ENCODE measurements at places on chromosomes 3 and 15. TPM values are rescaled to one million over a fixed set of nuclear protein-coding genes. Genes with fewer than 3 reads are reported as not detected.

Gene KLHL18
- 29.0 TPM for total RNA-seq

Gene TNFSF10
- 30.3 TPM for total RNA-seq

Gene WDR93
- 0.19 TPM for total RNA-seq

Gene AMOTL2
- total RNA-seq: not detected

Gene BNC1
- not detected for total RNA-seq

Gene PTPN9
- 20.3 TPM for total RNA-seq

Gene IL20RB
- total RNA-seq: 1.7 TPM

- H3K27me3 ChIP-seq: no peaks in the 10 kb centered on the region
- no peaks in the 10 kb centered on the region for H3K36me3 ChIP-seq
- peaks cover 2% of the 10 kb centered on the region for H3K4me1 ChIP-seq
- DNase-seq: no peak
- no peak overlapping the region for H3K4me3 ChIP-seq
- H3K27ac ChIP-seq: no peak overlapping the region
These were observed 452.5 kb downstream of the RAP2B start for GRCh38 chr3:153614563-153614962.

DNA sequence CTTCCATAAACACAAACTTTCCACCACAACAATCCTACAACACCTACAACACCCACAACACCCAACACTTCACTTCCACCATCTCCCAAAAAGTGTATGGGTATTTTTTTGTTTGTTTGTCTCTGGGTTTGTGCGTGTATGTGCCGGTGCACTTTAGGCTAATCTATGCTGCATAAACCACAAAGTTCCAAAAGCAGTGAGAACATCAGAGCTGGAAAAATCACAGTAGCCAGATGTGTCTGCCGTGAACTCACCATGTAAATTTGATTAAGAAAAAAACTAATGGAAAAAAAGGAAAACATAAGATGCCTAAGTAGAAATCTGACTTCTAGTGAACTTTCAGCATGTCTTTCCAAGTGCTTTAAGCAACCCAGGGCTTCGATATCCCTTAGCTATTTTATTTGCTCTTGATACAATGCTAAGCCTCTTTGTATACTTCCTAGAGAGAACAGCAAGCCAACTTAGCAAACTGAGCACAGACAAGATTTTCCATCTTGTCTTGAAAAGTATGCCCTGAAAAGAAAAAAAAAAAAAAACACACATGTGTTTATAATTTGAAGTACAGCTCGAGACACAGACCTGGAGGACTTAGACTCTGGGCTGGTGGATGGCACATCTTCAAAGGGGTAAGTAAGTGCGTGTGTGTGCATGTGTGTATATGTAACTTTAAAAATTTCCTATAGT lies 91.4 kb downstream of the WWTR1 start:
- H3K27ac ChIP-seq: no peak overlapping the region
- H3K36me3 ChIP-seq: peaks cover 1% of the 10 kb centered on the region
- H3K4me3 ChIP-seq: no peak overlapping the region
- peaks cover 14% of the 10 kb centered on the region for H3K27me3 ChIP-seq
- H3K4me1 ChIP-seq: peaks cover 6% of the 10 kb centered on the region

DNA sequence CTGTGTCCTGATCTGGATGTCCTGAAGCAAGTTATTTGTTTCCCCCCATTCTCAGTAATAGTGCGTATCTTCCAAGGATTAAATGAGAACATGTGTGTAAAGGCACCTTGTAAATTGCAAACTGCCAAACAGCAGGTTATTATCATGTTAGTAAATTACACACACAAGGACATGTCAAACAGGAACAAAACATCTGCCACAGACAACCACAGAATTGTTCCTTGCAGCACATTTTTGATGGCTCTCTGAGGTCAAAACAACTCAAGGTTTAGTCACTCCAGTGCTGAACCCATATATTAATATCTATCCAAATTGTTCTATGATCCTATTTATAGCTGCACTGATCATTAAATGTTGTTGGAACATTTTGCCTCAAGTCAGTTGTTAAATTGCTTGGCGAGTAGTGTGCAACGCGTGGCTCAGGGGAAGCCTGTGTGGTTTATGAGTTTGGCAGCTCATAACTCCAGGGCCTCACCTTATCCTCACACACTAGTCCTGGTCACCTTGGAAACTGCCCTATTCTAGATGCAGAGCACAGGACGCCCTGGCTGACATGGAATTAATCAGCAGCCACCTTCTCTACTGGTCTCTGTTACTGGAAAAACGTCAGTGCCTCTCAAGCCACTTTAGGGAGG lies 46.3 kb upstream of the CDV3 start:
- no peak overlapping the region for H3K4me3 ChIP-seq
- no peaks in the 10 kb centered on the region for H3K4me1 ChIP-seq
- no peak overlapping the region for H3K27ac ChIP-seq
- no peaks in the 10 kb centered on the region for H3K27me3 ChIP-seq
- DNase-seq: no peak
- H3K36me3 ChIP-seq: no peaks in the 10 kb centered on the region

DNA sequence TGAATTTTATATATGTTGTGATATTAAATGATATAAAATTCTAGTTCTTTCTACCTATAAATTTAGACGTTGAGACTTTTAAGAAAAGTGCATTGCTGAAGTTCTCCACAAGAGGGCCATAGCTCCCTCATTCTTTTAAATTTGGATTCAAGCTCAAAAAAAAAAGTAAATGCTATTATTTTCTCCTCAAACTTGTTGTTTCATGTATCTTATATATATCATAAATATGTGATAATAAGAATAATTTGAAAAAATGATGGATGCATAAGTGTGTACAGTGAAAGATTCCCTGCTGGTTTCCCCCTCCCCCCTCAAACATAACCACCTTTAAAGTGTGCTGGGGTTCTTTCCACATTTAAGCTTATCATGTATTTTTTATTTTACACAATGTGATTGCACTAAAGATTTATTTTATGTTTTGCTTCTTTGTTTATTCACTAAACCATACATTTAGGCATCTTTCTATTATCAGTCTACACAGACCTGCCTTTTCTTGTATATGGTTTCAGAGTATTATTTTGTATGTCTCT lies 769.4 kb upstream of the GOLIM4 start:
- H3K27me3 ChIP-seq: no peaks in the 10 kb centered on the region
- no peak overlapping the region for H3K4me3 ChIP-seq
- no peak overlapping the region for H3K27ac ChIP-seq
- H3K4me1 ChIP-seq: no peaks in the 10 kb centered on the region
- DNase-seq: peak; percentile 1

GRCh38 chr15:28868744-28869345 lies 16.9 kb upstream of the APBA2 start:
- no peaks in the 10 kb centered on the region for H3K36me3 ChIP-seq
- H3K4me3 ChIP-seq: no peak overlapping the region
- no peak for DNase-seq

DNA sequence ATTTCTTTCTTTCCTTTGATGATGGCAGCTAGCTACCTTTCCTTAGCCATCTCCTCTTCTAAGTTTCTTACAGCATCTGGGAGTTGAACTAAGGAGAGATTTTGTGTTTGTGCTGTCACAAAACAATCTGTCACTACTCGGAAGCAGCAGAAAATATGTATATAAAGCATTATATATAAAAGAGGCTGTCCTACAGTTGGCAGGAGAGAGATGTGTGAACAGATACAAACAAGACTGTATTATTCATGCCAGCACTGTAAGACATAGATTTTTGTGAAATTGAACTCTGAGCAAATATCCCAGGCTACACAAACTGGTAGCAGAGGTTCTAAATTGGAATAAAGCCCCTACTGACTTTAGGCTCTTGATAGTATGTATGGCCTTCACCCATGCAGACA lies 577.5 kb upstream of the NECTIN3 start:
- H3K4me1 ChIP-seq: no peaks in the 10 kb centered on the region
- H3K27me3 ChIP-seq: no peaks in the 10 kb centered on the region
- H3K27ac ChIP-seq: no peak overlapping the region
- H3K4me3 ChIP-seq: no peak overlapping the region

DNA sequence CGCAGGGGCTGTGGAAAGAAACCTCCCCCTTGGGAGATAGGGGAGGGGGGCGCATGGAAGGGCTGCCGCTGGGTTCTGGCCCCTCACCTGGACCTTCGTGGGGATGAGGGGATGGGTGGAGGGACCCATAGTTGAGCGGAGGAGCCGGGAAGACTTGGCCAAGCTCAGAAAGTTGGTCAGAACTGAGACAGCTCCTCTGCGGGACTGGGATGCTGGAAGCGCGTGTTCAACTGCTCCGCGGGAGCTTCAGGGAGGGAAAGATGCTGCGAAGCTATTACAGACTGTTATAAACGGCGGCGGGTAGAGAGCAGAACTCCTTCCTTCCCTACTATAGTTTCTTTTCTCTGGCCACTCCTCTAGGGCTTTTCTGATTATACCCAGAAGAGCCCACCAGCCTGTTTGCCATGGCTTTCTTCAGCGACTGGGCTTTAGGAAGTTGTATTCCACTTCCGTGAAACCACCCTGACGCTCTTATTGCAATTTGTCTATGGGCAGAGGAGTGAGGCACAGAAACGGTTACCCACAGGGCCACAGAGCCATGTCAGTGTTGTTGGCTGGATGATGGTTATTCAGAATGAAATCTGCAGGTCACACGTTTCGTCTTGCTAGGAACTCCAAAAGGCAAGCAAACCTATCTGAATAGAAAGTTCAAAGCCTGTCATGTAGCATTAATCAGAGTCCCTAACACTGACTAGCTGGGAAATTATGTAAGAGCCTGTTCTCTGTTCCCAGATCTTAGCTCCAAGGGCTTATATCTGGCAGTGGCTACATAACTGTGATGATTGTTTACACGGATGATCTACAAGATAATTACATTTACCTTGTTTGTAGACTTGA lies 1.1 kb downstream of the SYNPR start:
- no peaks in the 10 kb centered on the region for H3K36me3 ChIP-seq
- no peak overlapping the region for H3K4me3 ChIP-seq
- no peaks in the 10 kb centered on the region for H3K4me1 ChIP-seq
- no peak for DNase-seq

DNA sequence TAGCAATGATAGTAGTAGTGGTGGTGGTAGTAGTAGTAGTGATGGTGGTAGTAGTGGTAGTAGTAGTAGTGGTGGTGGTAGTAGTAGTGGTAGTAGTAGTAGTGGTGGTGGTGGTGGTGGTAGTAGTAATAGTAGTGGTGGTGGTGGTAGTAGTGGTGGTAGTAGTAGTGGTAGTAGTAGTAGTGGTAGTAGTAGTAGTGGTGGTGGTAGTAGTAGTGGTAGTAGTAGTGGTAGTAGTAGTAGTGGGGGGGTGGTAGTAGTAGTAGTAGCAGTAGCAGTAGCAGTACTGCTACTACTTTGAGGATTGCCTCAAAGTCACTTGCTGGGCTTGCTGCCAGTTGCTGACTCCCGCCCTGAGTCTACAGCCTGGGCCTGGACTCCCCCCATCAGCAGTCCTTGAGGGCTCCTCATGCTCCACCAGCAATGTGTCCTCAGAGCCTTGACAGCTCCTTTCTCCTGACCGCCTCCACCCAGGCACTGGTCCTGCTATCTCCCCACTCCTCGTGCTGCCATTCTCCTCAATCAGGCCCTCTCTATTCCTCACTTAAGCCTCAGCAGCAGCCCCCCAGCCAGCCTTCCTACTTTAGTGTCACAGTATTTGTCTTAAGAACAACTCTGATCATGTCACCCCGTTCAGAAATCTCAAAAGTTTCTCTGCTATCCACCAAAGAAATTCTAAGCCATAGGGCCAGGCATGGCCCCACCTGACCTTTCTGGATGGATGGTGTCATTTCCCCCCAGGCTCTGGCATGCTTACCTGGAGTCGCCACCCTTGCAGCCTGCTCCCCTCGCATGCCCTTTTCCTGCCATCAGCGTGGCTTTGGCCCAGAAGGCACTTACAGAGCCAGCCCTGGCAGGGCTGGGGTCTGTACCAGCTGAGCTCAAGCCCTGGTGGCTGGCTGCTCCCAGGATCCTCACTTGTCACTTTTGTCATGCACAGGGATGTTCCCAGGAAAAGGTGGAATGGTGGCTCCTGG lies 45.6 kb downstream of the DLEC1 start:
- H3K27ac ChIP-seq: no peak overlapping the region
- no peaks in the 10 kb centered on the region for H3K27me3 ChIP-seq
- no peak overlapping the region for H3K4me3 ChIP-seq
- H3K36me3 ChIP-seq: peaks cover 5% of the 10 kb centered on the region
- DNase-seq: peak; percentile 12

GRCh38 chr15:65916664-65917406 lies 47.5 kb downstream of the RAB11A start:
- H3K36me3 ChIP-seq: no peaks in the 10 kb centered on the region
- DNase-seq: peak; percentile 65
- no peaks in the 10 kb centered on the region for H3K27me3 ChIP-seq
- peak overlapping the region; percentile 10 for H3K27ac ChIP-seq
- H3K4me1 ChIP-seq: peaks cover 45% of the 10 kb centered on the region
- peak overlapping the region; percentile 72 for H3K4me3 ChIP-seq

GRCh38 chr15:85414495-85414894 lies 34.1 kb downstream of the AKAP13 start:
- DNase-seq: no peak
- peak overlapping the region; percentile 4 for H3K4me3 ChIP-seq
- peaks cover 3% of the 10 kb centered on the region for H3K36me3 ChIP-seq
- peak overlapping the region; percentile 81 for H3K27ac ChIP-seq

DNA sequence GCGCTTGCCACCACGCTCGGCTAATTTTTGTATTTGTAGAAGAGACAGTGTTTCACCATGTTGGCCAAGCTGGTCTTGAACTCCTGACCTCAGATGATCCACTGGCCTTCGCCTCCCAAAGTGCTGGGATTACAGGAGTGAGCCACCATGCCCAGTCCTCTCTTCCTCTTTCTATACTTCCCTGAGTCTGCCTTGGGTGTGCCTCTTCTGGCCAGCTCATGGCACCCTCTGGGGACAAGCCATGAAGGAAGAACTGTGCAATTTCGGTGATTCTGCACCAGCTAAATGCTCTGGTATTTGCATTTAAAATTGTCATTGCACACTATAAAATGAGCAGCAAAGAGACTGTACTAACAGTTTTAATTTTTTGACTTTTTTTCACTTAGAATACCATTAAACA lies 66.6 kb downstream of the IL20RB start:
- no peak for DNase-seq
- no peaks in the 10 kb centered on the region for H3K4me1 ChIP-seq
- H3K27me3 ChIP-seq: no peaks in the 10 kb centered on the region
- H3K27ac ChIP-seq: no peak overlapping the region
- no peak overlapping the region for H3K4me3 ChIP-seq
- H3K36me3 ChIP-seq: no peaks in the 10 kb centered on the region

- no peaks in the 10 kb centered on the region for H3K36me3 ChIP-seq
- peaks cover 10% of the 10 kb centered on the region for H3K27me3 ChIP-seq
- no peak overlapping the region for H3K4me3 ChIP-seq
- DNase-seq: no peak
- no peak overlapping the region for H3K27ac ChIP-seq
These were observed 181.0 kb upstream of the FEZF2 start for GRCh38 chr3:62554264-62554799.

- peaks cover 5% of the 10 kb centered on the region for H3K27me3 ChIP-seq
- H3K27ac ChIP-seq: no peak overlapping the region
- no peaks in the 10 kb centered on the region for H3K4me1 ChIP-seq
- H3K36me3 ChIP-seq: no peaks in the 10 kb centered on the region
These were observed 266.6 kb upstream of the CTDSPL start for GRCh38 chr3:37594873-37595783.

DNA sequence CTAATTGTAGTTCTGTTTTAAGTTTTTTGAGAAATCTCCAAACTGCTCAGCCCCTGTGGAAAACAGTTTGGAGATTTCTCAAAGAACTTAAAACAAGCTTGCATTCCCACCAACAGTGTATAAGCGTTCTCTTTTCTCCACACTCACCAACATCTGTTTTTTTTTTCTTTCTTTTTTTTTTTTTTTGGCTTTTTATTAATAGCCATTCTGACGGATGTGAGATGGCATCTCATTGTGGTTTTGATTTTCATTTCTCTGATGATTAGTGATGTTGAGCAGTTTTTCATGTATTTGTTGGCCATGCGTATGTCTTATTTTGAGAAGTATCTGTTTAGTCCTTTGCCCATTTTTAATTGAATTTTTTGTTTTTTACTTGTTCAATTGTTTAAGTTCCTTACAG lies 73.1 kb upstream of the COL8A1 start:
- no peak overlapping the region for H3K4me3 ChIP-seq
- H3K36me3 ChIP-seq: no peaks in the 10 kb centered on the region
- DNase-seq: no peak
- H3K27ac ChIP-seq: no peak overlapping the region
